Suppressor macrophage (primary cell): ENCODE measurements at places on chromosomes 13 and 19.

- DNase-seq = no peak
Measured at GRCh38 chr19:49231804-49232203, 74.2 kb downstream of the TRPM4 start.

DNA sequence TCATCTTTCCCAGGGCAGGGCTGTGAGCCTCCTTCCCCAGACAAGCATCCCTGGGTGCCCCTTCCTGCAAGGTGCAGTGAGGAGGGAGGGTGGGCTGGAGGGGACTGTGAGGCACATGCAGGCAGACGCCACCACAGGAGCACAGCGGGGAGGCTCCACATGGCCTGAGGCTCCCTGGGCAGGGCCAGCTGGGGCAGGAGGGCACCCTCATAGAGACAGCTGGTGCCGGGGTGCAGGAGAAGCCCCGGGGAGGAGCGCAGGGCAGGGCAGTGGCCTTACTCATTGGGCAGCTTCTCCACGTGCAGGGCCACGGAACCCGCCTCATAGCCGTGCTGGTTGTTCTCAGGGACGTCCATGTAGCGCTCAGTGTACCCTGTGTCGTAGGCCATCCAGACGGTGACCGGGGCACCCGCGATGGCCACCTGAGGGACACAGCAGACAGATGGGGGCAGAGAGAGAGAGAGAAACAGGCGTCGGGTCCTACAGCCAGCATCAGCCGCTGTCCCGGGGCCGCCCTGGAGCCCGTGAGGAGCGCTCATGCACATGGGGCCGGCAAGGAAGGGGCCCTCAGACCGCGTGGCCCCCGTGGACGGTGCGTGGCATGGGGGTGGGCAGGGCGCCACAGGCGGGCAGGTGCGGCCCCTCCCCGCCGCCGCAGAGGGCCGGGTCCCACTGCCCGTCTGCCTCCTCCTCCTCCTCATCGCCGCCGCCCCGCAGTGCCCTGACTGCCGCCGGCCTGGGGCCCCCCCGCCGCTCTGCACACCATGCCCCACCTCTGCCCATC lies 12.5 kb upstream of the MYDGF start:
- no peak for DNase-seq

DNA sequence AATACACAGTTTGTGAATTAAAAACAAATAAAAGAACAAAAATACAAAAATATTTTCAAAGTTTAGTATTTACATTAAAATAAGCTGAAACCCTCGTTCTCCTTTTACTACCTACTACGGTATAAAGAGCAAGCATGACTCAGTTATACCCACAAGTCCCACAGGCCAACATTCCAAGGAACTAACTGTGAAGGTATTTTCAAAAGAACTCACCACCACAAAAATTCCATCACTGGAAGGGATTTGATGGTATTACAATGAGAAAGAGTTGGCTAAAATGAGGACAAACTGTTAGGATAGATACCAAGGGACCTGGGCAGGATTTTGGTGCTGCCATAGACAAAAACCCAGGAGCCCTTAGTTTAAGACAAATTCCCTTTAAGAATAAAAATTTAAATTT lies 122.7 kb downstream of the TBC1D4 start:
- DNase-seq = no peak

DNA sequence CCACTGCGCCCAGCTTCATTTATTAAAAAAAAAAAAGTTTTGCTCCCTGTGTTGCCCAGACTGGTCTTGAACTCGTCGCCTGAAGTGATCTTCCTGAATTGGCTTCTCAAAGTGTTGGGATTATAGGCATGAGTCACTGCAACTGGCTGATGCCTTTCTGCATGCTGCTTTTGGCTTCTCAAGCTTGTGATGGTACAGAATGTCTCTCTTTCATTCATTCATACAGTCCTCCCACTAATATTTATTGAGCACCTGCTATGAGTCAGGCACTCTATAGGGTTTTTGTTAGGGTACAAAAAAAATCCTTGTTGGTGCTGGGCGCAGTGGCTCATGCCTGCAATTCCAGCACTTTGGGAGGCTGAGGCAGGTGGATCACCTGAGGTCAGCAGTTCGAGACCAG lies 9.0 kb downstream of the TSPAN16 start:
- no peak for DNase-seq

DNA sequence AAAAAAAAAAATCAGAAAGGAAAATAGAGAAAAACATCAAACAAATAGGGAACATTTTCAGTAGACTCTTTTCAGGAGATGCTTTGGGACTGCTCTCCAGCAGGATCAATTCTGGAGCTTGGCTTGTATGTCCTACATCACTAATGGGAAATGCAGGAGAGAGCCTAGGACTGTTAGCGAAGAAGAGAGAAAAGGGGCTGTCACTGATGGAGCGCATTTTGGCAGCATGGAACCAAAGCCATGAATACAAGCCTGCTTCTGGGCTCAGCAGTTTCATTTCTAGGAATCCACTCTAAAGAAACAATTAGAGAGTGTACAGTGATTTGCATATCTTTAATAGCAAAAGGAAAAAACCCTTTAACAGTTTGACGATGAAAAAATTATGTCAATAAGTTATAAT lies 203.9 kb downstream of the NUFIP1 start:
- no peak for DNase-seq

DNA sequence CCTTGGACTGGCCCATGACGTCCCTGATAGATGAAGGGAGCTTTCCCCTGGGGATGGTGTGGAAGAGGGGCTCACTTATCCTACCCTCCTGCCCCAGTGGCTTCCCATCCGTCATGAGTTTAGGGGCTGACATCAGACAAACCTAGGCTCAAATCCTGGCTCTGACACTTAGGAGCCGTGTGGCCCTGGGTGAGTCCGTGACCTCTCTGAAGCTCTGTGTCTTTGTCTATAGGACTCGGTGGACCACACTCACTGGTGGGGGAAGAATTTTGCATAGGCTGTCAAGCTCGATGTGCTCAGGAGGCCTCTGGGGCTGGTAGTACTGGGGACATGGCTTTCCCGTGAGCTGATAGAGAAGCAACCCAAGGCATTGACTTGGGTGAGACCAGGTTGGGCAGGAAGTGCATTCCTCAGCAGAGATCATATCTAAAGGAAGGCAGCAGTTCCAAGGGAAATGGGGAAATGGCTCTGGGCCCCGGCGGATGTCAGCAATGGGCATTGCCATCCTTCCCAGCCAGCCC lies 17.4 kb upstream of the AP1M2 start:
- DNase-seq = peak; percentile 18

DNA sequence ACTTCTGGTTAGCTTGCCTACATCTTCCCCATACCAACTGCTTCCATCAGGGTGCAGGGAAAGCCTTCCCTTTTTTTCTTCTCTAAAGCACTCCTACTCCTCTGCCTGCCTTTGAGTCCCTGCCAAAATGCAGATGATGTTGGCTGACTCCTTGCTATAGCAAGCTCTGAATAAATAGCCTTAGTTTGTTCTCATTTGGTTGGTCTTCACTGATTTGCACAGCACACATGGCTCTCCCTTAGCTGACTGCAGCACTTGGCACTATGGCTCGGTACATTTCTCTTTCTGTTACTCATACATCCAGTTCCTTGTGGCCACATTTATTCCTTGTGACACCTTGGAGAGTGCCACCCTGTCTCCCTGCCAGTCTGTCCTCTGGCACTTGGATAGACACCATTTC lies 249.8 kb downstream of the DCLK1 start:
- DNase-seq = no peak
